ENCODE measurements at places on chromosomes 5 and 9.

DNA sequence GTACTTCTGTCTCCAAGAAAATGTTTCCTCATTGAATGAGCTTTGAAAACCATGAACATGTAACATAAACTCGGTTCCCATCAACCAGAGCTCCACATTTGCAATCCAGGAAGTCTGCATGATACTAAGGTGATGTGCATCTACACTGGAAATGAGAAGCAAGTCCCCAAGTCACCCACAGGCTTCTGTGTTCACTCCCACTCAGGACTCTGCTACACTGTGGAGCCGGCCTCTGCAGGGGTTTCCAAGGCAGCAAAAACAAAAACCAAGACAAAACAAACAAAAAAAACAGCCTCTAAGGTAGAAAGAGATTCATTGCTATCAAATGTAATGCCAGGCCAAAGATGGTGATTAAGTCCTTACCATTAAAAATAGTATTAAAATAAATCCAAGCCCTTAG lies 593.7 kb downstream of the IRX1 start:
- DNase-seq, result no peak

GRCh38 chr9:20592673-20593072 lies 29.6 kb downstream of the MLLT3 start:
- DNase-seq, result no peak

DNA sequence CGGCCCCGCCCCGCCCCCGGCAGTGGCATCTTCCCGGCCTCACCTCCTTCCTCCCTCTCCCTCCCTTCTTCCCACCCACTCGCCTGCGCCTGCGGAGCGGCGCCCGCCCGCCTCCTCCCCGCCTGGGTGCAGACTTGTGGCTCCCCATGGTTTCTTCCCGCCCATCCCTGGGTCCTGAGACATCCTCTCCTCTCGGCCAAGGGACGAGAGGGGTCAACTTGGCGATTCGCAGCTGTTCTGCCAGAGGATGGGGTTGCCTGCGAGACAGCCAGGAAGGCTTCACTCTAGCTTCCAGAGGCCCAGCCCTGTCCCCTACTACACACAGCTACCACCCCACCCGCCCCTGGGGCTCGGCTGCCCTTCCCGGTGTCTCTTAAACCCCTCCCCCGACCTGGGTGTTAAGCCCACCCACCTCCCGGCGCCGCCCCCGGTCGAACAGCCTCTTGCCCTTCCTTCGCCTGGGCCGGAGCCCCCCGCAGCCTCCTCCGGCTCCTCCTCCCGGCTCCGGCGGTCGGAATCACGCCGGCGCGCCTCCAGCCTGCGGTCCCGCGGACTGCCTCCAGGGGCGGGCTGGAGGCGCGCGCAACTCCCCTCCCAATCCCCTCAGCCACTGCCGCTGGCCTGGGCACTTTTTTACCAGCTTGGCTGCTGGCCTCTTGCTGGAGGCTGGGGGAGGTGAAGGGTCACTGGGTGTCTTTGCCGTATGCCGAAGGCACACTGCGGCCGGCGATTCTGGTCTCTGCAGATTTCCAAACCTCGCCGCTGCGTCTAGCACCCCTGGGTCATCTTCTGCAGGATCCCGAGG lies 1.9 kb downstream of the JADE2 start:
- peak; percentile 49 for DNase-seq

GRCh38 chr5:50889790-50890189 lies 223.4 kb downstream of the PARP8 start:
- peak; percentile 16 for DNase-seq

- DNase-seq, result peak; percentile 85
These were observed at the start of gene BRD3 for GRCh38 chr9:134067904-134068743. Gene BRD3, minus strand, starts transcription at chr9:134068026. Its CDS starts 14,549 bp downstream, at chr9:134053477.

GRCh38 chr5:177376107-177376506 lies 8.1 kb upstream of the SLC34A1 start:
- no peak for DNase-seq

DNA sequence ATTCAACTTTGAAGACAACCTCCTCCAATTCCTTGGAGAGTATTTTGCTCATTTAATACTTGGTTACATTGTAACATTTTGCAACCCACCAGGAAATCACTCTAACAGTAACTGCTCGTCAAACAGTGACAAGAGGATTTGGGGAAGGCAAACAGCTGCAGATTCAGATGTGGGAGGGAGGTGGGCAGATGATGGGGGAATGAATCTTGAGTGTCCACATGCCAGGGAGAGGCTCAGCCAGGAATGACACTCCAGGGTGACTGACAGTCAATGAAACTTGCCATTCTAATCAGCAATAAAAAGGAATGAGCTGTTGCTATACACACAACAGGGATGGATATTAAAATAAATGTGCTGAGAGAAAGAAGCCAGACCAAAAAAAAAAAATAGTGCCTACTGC lies 97.7 kb upstream of the ANKRD55 start:
- DNase-seq, result no peak

- DNase-seq, result peak; percentile 55
These were observed 50.0 kb upstream of the SH3GL2 start for GRCh38 chr9:17528859-17529258.

DNA sequence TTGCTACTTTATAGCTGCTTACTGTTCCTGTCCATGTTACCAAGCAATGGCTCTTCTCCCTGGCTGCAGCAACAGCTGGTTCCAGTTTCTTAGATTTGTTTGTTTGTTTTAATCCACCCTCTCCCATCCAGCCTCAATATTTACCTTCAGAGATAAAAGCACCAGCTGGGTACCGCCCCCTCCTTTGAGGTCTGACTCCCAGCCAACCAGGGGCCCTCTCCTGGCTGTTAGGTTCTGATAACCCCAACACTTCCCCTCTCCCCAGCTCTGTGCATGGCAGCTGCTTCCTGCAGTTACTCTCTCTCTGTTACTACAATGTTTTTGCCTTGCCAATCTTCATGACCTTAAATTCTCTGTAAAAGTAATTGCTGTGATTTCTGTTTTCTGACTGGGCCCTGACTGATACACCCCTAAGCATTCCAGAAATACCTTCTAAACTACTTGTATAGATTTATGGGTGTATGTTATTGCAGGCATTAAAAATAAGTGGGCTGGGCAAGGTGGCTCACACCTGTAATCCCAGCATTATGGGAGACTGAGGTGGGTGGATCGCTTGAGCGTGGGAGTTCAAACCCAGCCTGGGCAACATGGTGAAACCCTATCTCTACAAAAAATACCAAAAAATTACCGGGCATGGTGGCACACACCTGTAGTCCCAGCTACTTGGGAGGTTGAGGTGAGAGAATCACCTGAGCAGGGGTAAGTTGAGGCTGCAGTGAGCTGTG lies 2.6 kb upstream of the GCNT1 start:
- DNase-seq, result peak; percentile 89

DNA sequence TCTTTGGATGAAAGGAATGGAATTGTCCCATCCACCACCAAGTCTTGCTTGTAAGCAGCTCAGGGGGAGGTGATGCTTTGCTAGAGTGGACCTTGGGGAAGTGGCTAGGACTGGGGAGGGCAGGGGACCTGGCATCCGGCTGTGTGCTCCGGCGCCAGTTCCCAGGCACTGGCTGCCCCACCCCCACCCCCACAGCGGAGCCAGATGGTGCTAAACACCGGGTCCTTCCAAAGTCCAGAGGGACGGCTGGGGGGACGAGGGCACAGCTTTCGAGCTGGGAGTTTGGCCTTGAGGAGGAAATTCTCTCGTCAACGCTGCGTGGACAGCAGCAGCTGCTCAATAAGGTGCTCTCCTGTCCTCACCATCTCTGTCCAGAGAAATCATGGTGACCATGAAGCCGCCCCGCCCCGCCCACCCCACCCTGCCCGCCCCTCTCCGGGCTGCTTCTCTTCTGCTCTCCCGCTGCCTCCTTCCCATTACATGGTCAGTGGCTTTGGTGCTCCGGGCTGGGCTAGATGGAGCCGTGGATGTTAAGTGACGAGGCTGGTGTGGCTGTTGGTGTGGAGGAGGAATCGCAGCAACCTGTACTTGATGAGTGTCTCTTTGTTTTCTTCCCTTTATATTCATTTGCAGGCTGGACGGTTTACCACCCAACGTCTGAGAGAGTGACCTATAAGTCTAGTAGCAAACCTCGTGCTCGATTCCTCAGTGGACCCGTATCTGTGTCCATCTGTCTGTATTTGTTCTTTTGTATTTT lies 115.7 kb downstream of the WNK2 start:
- DNase-seq, result no peak
